ENCODE measurements at places on chromosomes 12 and 14.

DNA sequence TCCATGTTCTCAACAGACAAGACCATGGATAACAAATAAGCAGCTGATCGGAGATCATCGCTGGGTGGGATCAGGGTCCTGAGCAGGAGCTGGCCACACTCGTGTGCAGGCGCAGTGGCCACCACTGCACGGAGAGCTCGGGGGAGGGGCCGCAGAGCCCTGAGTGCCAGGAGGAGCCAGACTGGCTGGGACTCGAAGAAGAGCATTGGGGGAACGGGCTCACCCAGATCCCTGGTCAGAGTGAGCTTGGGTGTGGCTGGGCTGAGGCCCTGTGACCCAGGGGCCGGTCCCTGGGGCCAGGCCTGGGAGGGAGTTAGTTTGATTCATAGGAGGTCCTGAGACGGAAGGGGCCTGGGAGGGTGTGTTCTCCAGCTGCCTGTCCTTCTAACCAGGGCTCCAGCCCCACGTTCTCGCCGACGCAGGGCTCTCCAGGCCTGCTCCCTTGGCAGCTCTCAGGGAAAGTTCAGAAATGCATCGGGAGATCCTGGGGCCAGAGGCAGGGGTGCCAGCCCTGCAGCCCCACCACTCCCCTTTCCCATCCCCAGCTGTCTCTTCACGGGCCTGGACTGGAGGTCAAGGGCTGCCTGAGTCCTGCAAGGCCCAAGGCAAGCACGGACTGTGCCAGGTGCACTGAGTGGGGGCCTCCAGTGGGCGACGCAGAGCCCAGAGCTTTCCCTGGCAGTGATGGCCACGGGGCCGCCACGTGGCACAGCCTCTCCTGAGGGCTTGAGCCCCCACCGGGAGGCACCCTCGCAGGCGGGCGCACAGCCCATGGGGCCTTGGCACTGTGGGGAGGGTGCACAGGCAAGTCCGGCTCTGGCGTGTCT lies 48.1 kb downstream of the FBRSL1 start:
- DNase-seq, result no peak

DNA sequence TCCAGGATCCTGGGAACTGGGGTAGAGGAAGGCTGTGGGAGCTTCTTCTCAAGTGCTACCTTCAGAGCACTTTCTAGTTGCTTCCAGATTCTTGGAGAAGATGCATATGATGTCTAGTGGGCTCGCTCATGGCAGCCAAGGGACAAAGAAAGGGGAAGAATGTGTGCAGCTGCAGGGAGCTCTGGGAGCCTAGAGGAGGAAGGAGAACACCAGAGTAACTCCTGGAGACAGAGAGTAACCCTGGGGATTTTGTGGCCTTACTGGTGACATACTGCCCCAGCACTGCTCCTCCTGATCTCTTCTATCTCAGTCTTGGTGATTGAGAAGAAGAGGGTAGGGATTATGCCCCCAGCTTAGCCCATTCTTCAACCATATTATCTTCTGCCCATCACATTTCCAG lies 10.3 kb upstream of the SP7 start:
- no peak for DNase-seq

GRCh38 chr12:122204167-122205052 lies 901 bp downstream of the B3GNT4 start:
- DNase-seq, result no peak

- no peak for DNase-seq
These were observed 65.9 kb downstream of the DAAM1 start for GRCh38 chr14:59254146-59254910.

DNA sequence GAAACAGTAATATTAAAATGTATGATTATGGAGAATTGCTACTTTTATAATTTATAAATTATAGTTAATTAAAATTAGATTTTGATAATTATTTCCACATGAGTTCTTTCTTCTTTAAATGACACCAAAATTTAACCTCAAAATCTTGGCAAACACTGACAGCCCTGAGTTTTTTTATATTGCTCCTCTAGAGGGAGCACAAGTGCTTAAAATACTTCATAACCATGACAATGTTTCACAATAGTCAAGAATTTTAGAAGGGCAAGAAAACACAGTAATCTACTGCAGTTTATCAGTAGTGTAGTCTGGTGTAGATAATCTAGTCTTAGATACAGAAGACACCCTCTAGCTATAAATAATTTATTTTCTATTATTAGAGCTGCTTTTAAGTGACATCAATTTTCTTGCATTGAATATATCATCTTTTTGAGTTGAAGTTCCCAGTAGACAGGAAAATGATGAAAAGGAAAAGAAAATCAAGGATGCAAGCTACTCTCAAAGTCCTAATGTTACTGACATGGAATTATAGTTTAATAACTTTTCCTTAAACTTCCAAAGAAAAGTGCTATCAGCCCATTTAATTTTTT lies 14.3 kb upstream of the PTGER2 start:
- DNase-seq, result peak; percentile 43

- no peak for DNase-seq
These were observed at the start of gene PTGDR for GRCh38 chr14:52267501-52268278. Gene PTGDR, plus strand, starts transcription at chr14:52267698. Its CDS starts 117 bp downstream, at chr14:52267815.

DNA sequence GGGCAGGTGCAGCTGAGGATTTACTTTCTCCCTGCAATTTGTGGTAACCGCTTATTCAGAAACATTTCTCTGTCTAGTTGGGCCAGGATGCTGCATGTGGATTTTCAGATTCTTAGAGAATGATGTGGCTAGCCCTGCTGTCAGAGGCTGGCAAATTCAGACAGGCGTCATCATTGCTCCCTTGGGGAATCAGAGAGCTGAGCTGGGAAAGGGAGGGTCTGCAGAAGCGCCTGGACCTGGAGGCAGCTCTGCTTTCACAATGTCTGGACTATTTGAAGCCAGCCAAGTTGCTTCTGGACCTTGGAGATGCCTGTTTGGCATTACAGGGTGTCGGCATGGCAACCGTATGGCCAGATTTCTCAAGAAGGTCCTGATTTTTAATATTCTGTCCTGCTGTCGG lies 3.4 kb downstream of the GALNT16 start:
- DNase-seq, result no peak

DNA sequence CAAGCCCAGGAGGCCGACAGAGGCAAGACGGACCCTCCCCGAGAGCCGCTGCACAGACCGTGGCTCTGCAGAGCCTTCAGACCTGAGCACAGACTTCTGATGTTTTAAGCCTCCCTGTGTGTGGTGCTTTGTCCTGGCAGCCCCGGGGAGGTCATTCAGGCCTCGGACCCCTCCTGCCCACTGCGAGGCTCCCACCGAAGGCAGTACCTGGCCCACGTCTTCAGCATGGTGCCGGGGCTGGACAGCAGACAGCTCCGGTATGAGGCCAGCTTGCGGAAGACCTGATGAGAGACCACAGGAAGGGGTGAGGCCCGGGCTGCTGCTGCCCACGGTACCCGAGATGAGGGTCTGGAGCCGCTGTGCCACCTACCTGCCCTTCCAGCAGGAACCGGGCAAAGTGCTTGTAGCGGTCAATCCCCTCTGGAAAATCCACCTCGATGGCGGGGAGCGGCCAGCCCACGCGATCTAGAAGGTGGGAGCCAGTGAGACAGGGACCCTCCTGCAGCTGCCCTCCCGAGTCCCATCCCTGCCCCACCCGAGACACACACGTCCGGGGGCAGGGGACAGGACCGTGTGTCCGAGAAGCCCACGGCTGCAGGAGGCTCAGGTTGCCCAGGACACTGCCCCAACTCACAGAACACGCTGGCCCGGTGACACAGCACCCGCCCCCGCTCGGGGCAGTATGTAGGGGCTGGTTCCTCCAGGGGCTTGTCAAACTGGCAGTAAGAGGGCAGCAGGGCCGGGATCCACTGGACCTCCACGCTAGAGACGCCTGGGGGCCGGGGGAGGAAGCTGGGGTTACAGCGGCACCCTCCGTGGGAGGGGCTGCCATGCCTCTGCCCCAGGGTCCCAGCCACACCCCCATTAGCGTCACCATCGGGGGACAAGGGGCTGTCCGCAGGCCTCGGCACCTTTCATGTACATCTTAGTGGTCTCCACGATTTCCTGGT lies 35.6 kb upstream of the UBC start:
- no peak for DNase-seq

GRCh38 chr12:96300064-96300463 lies 100.2 kb downstream of the CDK17 start:
- DNase-seq, result no peak

DNA sequence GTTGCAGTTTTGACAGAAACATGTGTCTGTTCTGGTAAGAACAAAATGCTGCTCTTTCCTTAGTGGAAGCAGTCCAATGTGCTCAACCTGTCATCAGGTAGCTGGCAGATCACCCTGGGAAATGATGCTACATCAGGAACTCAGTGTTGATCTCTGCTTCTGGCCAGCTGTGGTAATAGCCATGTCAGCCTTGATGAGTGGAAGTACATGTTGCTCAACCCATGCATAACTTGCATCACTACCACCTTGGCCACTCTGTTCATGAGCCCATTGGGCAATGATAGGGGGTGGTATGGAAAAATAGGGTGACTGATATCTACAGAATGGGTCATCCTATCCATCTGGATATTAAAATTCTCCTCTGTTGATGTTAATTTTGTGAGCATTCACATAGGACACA lies 411.0 kb downstream of the C12orf50 start:
- no peak for DNase-seq

- no peak for DNase-seq
These were observed 26.9 kb downstream of the CLMN start for GRCh38 chr14:95292660-95293425.

DNA sequence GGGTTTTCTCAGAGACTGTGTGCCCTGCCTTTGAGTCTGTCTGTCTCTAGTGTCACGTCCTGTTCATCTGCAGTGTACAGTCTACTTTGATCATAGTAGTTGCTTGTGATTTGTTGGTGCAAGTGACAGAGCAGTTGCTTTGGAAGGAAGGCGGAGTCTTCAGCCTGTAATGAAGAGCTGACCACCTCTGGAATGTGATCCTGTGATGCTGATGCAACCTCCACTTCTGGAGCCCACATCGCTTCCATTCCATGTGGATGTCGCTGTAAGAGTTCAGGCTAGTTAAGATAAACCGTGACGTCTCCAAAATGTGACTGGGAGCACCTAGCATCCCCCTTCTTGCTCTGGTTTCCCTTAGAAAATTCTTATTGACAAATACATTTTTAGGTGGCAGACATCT lies 51.8 kb downstream of the PELI2 start:
- no peak for DNase-seq

DNA sequence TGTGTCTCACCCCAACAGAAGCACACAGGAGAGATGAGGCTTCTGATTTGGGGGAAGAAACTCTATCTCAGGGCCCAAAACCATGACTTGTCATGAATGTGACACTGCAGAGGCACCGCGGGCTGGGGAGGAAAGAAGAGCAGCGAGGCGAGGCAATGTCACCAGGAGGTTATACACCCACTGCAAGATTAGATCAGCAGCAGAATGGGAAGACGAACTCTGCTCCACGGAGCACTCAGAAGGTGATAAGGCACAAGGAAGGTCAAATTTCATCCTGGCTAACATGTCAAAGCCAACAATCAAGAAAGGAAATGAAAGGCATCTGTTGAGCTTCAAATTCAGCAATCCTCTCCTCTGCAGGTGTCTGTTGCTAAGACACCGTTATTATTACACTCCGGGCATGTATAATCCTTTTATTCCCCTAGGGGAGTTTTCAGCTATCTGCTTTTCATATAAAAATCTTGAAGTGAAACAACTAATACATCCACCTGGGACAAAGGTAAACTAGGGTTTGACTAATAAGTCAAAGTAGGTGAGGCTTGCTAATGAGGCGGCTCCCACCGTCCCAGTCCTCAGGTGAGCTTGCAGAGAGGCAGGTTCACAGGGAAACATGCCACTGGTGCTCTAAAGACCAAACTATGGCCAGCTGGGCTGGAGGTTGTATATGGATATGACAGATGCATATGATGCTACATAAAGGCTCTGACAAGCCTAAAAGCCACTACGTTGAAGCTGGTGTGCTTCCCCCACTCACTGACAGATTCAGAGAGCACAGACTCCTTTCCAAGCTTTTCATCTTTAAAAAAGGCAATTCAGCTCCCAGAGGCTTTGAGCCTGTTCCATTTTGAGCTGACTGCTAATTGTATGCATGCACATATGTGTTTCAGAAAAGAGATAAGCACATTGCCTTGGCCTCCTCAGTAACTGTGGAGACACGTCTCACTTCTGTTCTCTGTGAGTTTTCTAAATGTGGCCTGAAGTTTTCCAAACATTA lies 221.2 kb downstream of the NELL2 start:
- no peak for DNase-seq

DNA sequence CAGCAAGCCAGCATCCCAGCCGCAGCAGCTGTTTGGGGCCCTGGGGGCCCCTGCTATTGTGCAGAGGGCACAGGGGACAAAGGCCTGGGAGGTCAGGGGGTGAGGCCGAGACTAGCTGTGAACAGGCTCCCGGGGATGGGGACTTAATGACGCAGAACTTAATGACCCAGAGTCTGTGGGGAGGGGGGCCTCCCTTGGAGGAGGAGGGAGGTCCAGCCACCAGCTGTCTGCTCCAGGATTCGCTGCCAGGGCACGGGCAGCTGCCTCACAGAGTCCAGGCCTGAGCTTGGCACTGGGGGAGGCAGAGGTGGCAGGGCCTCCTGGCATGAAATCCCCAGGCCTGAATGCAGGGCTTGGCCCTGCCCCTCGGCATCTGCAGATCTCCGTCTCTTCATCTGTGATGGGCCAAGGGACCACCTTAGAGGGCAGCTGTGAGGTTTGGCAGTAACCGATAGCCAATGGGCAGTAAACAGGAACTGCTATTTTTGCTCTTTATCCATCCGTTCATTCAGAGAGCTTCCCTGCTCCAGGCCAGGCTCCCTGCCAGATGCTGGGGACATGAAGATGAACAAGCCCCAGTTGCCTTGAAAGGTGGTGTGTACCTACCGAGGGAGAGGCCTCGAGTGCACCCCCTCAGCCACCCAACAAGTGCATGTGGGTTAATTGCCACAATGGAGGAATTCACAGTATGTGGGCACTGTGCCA lies 6.7 kb downstream of the FAM222A start:
- no peak for DNase-seq

GRCh38 chr14:61536661-61537562 lies 158.4 kb upstream of the HIF1A start:
- no peak for DNase-seq

DNA sequence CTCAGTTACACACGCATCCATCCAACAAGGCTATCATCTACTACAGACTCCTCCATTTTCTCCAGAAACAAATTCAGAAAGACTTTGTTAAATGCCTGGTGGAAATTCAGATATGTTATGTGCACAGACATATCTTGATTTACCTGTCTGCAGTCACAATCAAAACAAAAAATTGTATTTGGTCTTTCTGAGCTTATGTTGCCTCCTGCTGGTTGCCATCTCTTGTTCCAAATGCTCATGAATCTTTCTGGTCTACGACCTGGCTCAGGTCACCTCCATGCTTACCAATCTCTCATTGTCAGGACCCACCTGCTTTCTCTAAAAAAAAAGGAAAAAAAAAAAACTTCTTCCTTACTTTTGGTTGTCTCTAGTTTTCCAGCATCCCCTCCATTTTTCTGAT lies 169.2 kb upstream of the PLXNC1 start:
- no peak for DNase-seq

- DNase-seq, result peak; percentile 11
These were observed 229.4 kb downstream of the CNTN1 start for GRCh38 chr12:40921563-40922163.

- DNase-seq, result no peak
These were observed 572 bp upstream of the RASSF8 start for GRCh38 chr12:25957793-25958427.

- DNase-seq, result no peak
These were observed 1.1 kb downstream of the CNIH1 start for GRCh38 chr14:54440037-54440436.
